Activated CD4-positive, alpha-beta T cell treated with anti-CD3 and anti-CD28 coated beads for 24 hours (primary cell): ENCODE measurements at places on chromosomes 4 and X.

DNA sequence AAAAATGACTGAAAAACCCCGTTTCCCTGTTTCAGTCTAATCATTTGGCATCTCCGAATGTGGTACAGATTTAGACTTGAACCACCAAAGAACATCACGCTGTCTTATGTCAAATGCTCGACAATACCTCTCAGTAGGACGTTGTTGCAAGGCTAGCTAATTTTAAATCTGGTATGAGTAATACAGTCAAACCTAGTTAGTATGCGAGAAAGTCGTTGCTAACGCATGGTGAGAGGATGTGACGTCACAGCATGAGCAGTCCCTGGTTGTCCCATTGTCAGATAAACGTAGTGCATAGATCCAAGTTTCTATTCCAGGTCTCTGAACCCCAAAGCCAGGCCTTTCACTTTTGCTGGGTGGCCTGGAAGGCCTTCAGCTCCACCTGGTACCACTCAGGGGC is 44.7 kb downstream of the SETD7 start:
- DNase-seq, result no peak

DNA sequence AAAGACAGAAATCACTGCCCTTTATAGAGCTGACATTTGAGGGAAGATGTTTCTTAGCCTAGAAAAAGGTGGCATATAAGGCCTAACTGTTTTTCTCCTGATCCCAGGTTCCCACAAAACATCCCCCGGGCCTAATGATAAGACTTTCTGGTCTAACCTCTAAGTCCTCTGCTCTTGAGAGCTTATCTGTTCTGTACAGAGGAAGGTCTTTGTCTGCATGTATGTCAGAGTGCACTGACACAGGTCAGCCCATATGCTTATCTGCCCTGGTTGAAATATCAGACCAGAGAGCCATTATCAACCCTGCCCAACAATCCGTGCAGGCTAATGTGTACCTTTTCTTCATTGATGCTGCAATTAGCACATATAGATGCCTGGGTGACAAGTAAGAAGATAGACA is 76.2 kb downstream of the ARHGEF9 start:
- DNase-seq, result no peak

- DNase-seq, result no peak
Measured at GRCh38 chrX:46461660-46462191, 83.5 kb downstream of the ZNF674 start.

DNA sequence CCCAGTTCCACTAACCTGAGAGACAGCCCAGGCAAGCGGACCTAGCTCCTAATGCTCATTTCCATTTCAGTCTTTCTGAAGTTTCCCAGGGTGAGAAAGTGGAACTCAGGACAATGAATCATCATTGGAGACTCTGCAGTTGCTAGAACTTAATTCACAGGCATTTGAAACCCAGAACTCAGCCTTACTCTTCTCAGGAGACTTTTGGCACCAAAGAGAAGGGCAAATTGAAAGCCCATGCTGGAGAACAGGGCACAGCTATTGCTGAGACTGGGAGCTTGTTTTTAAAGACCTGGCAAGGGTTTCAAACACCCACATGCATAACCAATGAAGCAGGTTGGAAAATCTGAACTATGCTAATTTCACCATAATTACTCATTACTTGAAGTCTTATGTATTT is 36.0 kb downstream of the BST1 start:
- DNase-seq, result no peak

DNA sequence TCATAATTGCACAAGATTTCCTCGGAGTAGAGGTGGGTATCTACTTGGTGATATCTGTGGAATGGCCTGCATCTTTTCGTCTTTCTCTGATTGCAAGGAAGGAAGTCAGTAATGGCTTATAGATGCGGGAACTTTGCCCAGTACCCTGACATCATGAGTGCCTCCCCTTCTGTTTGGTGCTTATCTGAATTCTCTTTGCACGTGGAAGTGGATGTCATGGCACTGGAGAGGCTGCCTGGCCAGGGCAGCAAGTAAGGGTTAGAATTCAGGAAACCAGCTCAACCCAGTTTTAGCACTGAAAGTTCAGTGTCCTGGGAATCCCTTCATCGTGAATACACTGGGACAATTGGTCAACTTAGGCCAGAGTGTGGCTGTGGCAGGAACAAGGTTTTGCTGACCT is 83.5 kb upstream of the RAPGEF2 start:
- DNase-seq, result no peak

DNA sequence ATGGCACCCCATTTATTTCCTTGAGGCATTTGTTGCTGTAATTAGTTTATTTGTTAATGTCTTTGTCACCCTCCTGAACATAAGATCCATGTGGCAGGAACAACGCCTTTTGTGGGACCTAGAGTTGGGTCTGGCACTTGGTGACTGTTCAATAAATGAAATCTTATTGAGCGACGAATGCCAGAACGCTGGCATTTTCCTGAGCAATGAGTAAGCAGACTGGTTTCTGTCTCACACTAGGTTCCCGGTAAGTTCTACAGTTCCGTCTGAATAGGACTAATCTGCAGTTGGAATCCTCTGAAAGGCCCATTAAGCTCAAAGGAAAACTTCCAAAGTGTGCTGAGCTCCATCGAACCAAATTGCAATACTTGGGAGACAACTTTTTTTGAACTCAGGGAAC is 49.2 kb downstream of the GATB start:
- no peak for DNase-seq

DNA sequence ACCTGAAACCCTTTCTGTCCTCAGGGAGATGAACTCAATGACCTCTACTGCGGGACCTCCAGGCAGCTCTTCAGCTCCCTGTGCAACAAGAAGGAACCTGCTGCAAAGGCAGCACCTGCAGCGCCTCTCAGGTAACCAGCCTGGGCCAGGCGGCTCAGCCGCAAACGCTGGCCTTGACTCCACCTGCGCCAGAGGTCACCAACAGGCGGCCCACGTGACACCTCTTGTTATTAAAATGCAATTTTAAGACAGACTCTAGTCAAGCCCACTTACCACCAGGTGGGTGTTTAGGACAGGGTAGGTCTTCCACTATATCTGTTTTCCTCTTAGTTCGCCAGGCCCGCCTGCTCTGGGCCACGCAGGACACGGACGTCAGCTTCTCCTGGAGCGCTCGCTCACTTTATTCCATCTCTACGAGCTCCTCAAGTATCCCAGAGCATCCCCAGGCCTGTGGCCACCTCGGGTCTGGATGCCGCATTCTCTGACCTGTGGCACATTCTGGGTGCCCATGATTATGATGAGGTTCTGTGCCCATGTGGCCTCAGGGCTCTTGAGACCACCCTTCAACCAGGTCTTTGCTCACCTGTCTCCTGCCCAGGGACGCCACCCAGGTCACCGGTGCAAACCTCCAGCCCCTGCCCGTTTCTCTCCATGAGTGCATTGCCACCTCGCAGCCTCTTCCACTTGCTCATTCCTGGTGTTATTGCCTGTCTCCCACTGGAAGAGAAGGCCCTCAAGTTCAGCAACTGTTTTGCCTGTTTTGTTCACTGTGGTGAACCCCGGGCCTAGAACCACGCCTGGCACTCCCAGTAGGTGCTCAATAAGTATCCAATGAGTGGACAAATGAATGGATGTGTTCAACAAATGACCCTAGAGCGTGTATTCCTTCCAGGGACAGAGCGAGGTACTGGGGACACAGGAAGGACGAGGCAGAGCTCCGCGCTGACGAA is 32.8 kb upstream of the JAKMIP1 start:
- no peak for DNase-seq
